Pancreas (tissue), 10 donors: ENCODE measurements at places on chromosomes 12 and 14. TPM values are rescaled to one million over a fixed set of nuclear protein-coding genes. Genes with fewer than 3 reads are reported as not detected.

Gene SLC10A1
- not detected for total RNA-seq

Gene RPL36AL
- total RNA-seq, result 123 TPM

Gene OGFOD2
- 12.9 TPM for total RNA-seq

Gene FIGNL2
- total RNA-seq, result 0.47 TPM

Gene RITA1
- 4.8 TPM for total RNA-seq

GRCh38 chr14:52950898-52951680 lies at the start of gene FERMT2:
FERMT2 (minus strand) TSS chr14:52951050; CDS start chr14:52950568, 482 bp downstream.
- peak; percentile 92 for DNase-seq
- peak within 1 kb of the TSS; percentile 96 for H3K27ac ChIP-seq
- H3K4me3 ChIP-seq, result peak within 1 kb of the TSS; percentile 94
- no peaks in the 10 kb centered on the region for H3K27me3 ChIP-seq
- H3K36me3 ChIP-seq, result no peaks in the 10 kb centered on the region

DNA sequence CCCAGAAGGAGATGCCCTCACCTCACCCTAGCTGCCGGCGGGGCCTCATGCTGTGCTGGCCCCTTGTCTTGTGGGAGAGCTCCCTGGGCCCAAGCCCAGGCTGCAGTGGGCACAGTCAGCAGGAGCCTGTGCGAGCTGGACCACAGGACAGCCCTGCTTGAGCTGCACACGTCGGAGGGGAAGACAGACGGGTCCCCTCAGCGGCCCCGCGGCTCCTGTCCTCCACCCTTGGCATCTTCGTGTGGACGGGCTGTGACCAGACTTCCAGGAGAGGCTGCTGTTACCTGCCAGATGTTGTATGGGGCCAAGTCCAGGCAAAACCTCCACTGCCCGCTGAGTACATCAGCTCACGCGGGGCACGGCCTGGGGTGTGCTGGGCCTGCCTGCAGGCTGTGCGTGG lies 9.4 kb upstream of the TEX22 start:
- H3K4me3 ChIP-seq, result no peak overlapping the region
- H3K27me3 ChIP-seq, result no peaks in the 10 kb centered on the region
- no peaks in the 10 kb centered on the region for H3K36me3 ChIP-seq

DNA sequence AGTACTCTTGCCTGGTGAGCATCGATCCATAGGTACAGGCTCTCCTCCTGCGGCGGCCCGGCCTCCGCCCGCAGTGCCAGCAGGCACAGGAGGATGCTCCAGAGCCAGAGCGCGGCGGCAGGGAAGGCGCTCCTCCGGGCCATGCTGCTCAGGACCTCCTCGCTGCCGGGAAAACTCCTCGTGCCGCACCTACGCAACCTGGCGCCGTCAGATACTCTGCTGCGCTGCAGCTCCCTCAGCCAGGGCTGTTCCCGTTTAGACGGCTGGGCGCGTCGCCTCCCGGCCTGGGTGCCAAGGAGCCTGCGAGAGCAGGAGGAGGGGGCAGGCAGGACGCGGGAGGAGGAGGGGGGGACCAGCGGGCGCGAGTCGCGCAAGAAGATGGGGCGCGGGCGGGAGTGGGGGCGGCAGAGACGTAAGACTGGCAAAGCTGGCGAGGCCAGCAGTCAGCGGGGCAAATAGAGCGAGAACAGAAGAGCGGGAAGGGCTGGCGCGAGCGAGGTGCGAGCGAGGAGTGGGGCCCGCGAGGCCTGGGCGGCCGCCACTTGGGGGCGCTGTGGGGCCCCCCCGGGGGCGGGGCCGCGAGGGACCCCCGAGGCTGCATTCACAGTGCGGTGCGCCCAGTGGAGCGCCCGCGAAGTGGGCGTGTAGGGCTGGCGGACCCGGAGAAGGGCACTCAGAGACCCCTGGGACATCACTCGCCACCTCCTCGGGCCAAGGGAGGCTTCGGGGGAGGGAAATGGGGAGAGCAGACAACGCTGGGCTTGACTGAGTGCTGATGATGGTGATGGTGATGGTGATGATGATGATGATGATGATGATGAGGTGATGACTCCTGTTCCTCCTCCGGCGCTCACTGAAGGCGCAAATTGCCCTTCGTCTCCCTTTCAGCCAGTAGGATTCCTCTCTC lies at the start of gene WIF1:
WIF1 (minus strand) TSS at position 257 of the 907 bp plus-strand sequence; CDS start at position 143, 114 bp downstream.
- no peaks in the 10 kb centered on the region for H3K36me3 ChIP-seq
- H3K4me1 ChIP-seq, result no peaks in the 10 kb centered on the region
- H3K4me3 ChIP-seq, result peak within 1 kb of the TSS; percentile 39
- peaks cover 10% of the 10 kb centered on the region for H3K27me3 ChIP-seq
- H3K27ac ChIP-seq, result no peak within 1 kb of the TSS

GRCh38 chr12:60252359-60253096 lies 656.7 kb downstream of the SLC16A7 start:
- no peak overlapping the region for H3K4me3 ChIP-seq
- H3K36me3 ChIP-seq, result no peaks in the 10 kb centered on the region
- no peaks in the 10 kb centered on the region for H3K27me3 ChIP-seq
- H3K4me1 ChIP-seq, result no peaks in the 10 kb centered on the region
- no peak for DNase-seq

- H3K27me3 ChIP-seq, result no peaks in the 10 kb centered on the region
- no peak for DNase-seq
- H3K4me1 ChIP-seq, result no peaks in the 10 kb centered on the region
- no peak overlapping the region for H3K4me3 ChIP-seq
These were observed 1358.8 kb downstream of the LRFN5 start for GRCh38 chr14:42965512-42965911.

- no peak for DNase-seq
- peaks cover 35% of the 10 kb centered on the region for H3K4me1 ChIP-seq
- no peaks in the 10 kb centered on the region for H3K36me3 ChIP-seq
These were observed 14.9 kb downstream of the LEMD3 start for GRCh38 chr12:65184176-65184857.

DNA sequence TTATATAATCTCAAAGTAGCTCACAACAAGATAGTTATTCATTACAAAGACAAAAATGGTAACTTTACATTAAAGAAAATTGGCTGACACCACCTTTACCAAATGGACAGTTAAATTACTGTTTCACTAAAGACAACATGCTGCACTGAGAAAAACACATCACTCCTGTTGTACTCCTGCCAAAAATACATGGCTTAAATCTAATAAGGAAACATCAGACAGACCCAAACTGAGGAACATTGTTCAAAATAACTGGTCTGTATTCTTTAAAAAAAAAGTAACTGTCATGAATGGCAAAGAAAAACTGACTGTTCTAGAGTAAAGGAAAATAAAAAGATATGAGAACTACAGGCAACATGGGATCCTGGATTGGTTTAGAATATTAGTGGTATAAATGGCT lies 151.3 kb upstream of the DCN start:
- no peaks in the 10 kb centered on the region for H3K4me1 ChIP-seq
- H3K36me3 ChIP-seq, result no peaks in the 10 kb centered on the region
- DNase-seq, result no peak
- no peak overlapping the region for H3K27ac ChIP-seq
- no peaks in the 10 kb centered on the region for H3K27me3 ChIP-seq

DNA sequence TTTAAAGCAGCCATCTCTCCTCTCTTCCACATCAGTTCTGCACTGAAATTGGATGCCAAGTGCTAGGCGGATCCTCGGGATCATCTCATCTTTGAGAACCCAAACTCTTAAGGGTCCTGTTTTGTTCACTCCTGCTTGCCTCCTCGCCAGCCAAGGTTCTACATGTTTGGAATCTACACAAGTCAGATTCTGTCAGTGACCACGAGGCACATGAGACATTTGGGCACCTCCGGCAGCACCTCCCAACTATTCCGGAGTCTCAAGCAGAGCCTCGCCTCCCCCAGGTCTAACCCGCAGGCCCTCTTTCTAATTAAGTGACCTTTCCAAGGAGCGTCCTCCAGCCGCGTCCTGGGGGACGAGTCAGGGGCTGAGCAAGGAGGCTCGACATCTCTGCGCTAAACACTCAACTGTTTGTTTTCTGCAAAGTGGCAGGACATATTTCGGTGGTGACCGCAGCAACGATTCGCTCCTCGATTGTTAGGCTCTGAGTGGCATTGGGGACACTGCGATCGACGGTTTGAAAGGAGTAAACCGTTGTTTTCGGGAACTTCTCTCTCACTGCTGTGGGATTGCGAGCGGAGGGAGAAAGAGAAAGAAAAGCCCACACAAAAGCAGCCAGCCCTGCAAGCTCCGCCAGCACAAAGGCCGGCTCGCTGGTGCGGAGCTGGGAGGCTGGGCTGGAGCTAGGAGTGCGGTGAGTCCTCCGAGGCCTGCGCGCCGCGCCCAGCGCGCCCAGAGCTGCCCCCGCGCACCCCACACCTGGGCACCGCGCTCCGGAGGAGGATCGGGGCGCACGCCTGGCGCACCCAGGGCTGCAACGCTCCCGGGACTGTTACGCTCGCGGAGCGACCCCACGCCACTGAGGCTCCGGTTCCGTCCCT lies 640 bp downstream of the ARMH4 start:
- H3K4me3 ChIP-seq, result peak overlapping the region; percentile 63
- no peaks in the 10 kb centered on the region for H3K36me3 ChIP-seq
- DNase-seq, result peak; percentile 30
- H3K27ac ChIP-seq, result no peak overlapping the region
- no peaks in the 10 kb centered on the region for H3K27me3 ChIP-seq
